ENCODE measurements at places on chromosomes 6 and 20.
A peak's percentile ranks its signal among the peaks of the same experiment; 100 is the strongest.

- no peak for DNase-seq
Measured at GRCh38 chr20:35742741-35743523, 872 bp upstream of the RBM39 start.

GRCh38 chr6:158799051-158799792 is 19.9 kb downstream of the EZR start:
- DNase-seq, result no peak

DNA sequence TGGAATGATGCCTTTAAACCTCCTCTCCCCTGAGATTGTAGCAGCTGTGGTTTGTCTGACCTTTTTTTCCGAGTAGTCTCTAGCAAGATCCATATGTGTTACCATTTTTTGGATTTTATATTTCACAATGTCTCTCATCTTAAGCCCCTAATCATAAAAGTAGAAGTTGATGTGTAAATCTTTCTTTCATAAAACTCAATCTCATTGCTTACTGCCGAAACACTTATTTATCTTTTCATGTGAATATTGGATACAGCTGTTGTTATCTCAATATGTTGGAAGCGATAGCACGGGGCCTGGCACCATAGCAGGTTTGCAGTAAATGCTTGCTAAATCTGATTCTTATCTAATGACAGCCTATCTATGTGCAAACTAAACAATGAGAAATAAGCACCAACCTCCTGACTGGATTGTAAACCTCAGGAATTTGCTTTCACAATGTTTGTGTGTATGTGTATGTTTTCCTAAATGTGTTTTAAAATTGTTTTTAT is 14.2 kb downstream of the SMPDL3A start:
- DNase-seq, result no peak

- DNase-seq, result no peak
Measured at GRCh38 chr20:20368418-20369249, 730 bp downstream of the INSM1 start.

- no peak for DNase-seq
Measured at GRCh38 chr20:19866070-19866469, 108.0 kb downstream of the RIN2 start.

DNA sequence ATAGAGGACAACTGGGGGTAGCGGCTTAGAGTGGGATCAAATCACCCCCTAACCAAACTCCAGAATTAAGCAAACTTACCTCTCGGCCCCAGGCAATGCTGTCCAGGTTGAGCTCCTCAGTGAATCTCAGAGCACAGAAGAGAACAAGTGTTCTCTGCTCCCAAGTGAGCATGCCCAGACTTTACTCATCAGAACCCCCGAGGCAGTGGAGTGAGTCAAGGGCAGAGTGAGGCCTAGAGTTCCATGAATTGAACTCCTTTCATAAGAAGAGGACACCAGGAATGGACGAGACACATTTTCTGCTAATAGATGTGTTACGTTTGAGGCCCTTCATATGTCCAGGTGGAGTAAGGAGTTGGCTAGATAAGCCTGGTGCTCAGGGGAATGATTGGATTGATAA is 134.0 kb upstream of the DTNBP1 start:
- DNase-seq, result no peak

DNA sequence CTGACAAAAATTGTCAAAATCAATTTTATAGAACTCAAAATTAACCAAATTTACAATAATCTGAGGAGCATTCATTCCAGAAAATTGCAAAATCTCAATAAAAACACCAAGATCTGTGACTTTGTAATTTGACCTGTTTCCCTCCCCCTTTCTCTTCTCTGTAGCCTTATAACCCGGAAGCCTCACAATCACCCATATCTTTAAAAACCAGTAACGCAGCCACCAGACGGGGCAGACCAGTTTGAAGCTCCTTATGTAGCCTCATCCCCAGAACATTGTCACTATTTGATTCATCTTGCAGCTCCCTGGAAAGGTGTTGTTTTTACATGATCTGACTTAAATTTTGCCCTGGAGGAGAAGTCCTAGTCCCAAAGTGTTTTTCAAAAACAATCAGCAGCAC is 27.5 kb upstream of the TGM6 start:
- no peak for DNase-seq

- no peak for DNase-seq
Measured at GRCh38 chr20:62708591-62709536, at the start of gene NTSR1. Gene NTSR1, plus strand, starts transcription at chr20:62708836. Its CDS starts 372 bp downstream, at chr20:62709208.

GRCh38 chr20:56429941-56430340 is 17.9 kb downstream of the CASS4 start:
- no peak for DNase-seq

GRCh38 chr20:33674294-33675135 is at the start of gene NECAB3:
Gene NECAB3, minus strand, starts transcription at chr20:33674428. Its CDS starts 76 bp downstream, at chr20:33674352.
- peak; percentile 90 for DNase-seq

DNA sequence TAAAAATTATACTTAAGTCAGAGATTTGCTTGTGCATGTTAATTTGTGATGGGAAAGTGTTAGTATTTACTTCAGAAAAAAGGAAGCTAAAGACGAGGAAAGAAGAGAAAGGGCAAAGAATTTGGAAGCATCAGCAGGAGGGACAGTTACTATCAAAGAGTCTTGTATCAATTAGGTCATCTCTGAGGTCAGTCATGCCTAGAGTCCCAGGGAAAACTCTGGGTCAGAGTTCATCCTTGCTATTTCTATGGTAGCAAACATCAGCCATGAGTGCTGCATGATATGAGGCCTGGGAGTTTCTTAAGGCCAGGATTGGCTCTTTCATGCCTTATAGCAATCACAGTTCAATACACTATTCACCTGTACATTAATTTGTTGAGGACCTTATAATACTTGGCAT is 292.9 kb downstream of the FARS2 start:
- DNase-seq, result no peak

DNA sequence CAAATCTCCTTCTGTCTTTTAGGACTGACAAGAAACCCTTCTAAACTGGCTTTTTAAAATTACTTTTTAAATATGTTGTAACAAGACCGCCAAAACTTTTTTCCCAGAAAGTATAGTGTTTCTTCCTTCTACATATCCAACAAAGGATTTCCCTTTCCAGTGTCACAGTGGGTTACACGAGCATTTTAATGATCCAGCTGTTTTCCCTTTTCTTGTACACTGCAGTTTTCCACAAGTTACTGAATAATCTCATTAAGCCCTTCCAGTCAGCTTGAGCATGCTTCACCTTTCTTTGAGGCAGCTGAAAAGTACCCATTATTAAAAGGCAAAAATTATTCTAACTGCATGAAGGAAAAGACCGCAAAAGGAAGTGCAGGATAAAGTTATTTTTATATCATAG is 48.6 kb downstream of the CD24 start:
- no peak for DNase-seq

GRCh38 chr6:143232849-143233248 is 172.2 kb downstream of the AIG1 start:
- no peak for DNase-seq

- DNase-seq, result no peak
Measured at GRCh38 chr20:63963784-63964301, 5.9 kb downstream of the ZNF512B start.

- DNase-seq, result no peak
Measured at GRCh38 chr20:31974951-31975487, 7.1 kb downstream of the XKR7 start.

- DNase-seq, result no peak
Measured at GRCh38 chr20:24775966-24776365, 173.1 kb upstream of the CST7 start.

- no peak for DNase-seq
Measured at GRCh38 chr6:75285283-75285639, 669 bp upstream of the TMEM30A start.

GRCh38 chr6:74277777-74278186 is 581.8 kb downstream of the CD109 start:
- no peak for DNase-seq

GRCh38 chr6:84150705-84151104 is 76.7 kb downstream of the CEP162 start:
- no peak for DNase-seq

- DNase-seq, result no peak
Measured at GRCh38 chr6:20400456-20401204, 1.0 kb upstream of the E2F3 start.

DNA sequence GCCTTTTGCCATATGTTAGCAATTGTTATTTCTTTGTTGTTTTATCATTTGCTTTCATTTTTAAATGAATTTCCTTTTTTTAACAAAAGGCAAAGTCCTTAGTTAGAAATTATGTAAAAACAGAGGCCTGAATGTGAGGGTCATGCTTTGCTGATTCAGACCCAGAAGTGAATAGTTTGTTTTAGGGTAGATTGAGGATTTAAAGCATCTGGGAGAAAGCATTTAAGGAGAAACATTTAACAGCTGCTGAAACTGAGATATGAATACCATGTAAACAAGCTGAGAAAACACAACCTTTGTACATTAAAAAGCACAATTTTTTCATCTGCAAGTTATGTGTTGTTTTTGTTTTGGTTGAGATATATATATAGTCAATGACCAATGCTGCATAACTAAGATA is 8.0 kb downstream of the HTR1B start:
- DNase-seq, result no peak

DNA sequence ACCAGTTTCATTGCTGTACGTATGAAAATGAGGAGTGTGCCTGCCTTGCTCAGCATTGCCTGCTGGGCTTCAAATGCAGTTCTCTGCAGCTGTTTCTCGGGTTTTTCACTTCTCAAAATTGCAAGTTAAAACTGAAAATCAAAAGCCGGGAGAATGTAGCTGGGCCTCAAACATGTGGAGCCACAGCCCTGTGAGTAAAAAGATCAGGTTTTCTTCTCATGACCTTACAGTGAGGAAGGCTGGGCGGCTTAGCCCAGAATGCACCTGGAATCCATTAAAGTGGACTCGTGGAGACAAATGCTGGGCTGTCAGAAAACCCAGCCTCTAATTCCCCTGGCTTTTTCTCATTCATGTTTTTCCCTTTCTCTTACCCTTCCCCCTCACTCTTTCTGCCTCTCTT is 34.4 kb downstream of the DSE start:
- DNase-seq, result peak; percentile 67

DNA sequence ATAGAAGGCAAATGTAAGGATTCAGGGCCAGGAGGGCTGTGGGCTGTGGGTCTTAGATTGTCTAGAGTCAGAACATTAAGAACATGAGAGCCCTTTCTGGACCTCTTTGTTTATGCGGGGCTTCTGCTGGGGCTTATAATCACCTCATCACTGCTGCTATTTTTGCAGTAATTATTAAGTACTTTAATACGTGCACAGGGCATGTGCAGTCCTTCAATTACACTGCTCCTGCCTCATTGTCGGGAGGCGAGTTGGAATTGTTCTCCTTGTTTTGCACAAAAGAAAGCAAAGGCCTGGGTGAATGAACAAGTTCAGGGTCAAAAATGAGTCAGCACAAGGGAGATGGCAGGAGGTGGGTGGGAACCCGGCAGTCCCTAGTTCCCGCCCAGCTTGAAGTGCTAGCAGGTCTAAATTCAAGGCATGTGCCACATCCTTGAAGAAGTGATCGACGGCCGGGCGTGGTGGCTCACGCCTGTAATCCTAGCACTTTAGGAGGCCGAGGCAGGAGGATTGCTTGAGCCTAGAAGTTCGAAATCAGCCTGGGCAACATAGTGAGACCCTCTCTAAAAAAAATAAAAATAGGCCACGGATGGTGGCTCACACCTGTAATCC is 34.4 kb upstream of the PTPN1 start:
- no peak for DNase-seq

DNA sequence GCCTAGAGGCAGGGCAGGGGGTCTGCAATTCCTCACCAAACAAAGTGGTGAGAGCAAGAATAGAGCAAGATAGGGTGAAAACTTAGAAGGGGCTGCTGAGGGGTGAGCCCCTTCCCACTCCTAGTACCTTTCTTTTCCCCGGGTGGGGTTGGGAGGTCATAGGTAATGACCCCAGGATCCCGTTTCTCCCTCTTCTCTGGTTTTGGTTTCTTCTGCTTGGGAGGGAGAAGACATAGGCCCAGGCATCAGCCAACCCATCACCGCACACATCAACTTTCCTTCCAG is 3.5 kb downstream of the VARS1 start:
- no peak for DNase-seq

GRCh38 chr6:148451690-148452089 is 109.1 kb downstream of the SASH1 start:
- DNase-seq, result no peak

GRCh38 chr6:28729501-28730402 is 194.0 kb downstream of the TRIM27 start:
- DNase-seq, result no peak

DNA sequence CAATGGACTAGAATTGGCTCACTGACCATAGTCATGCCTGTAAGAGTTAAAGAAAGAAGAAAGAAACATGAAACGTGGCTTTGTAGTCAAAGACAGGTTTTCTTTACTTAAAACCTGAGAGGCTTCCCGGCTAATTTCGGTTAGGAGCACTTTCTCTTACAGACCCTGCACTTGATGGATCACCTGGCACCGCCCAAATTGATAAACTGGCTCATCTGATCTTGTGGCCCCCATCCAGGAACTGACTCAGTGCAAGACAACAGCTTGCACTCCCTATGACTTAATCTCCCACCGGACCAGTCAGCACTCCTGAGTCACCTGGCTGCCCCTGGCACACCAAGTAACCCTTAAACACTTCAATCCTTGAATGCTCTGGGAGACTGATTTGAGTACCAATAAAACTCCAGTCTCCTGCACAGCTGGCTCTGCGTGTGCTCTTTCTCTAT is 12.3 kb downstream of the TMEM14B start:
- DNase-seq, result no peak

GRCh38 chr6:33418690-33419291 is 884 bp upstream of the CUTA start:
- DNase-seq, result peak; percentile 63

GRCh38 chr6:137056121-137056880 is 11.5 kb upstream of the IL20RA start:
- no peak for DNase-seq

DNA sequence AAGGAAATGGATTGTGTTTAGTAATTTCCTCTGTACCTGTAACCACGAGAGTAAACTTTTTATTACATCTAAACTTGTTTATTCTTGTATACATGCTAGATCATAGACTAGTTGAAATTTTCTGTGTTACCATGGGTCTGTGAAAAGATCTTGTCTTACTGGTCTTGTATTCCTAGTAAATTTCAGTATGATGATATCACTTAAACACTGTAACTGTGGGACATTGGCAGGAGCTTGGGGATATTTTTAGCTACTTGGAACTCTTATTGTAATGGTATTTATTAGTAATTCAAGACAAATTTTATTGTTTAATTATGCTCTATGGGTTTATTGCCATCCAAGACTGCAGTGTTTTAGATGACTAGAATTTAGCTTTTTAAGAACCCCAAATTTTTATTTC is 25.9 kb upstream of the TULP4 start:
- DNase-seq, result no peak

- peak; percentile 68 for DNase-seq
Measured at GRCh38 chr6:53066077-53066417, 843 bp downstream of the FBXO9 start.

- no peak for DNase-seq
Measured at GRCh38 chr6:158707120-158707820, 57.4 kb downstream of the SYTL3 start.
